ENCODE measurements at places on chromosomes 3 and 15. TPM values are rescaled to one million over a fixed set of nuclear protein-coding genes. Genes with fewer than 3 reads are reported as not detected.

Gene APOD
- total RNA-seq, result 242 TPM

Gene NUDT16
- 28.1 TPM for total RNA-seq

Gene DUOX1
- total RNA-seq, result 0.24 TPM

Gene PIK3CB
- 37.5 TPM for total RNA-seq

Gene IRAK2
- total RNA-seq, result 0.29 TPM

Gene GABRA5
- total RNA-seq, result not detected

Gene FLNB
- total RNA-seq, result 283 TPM

Gene WDR93
- not detected for total RNA-seq

Gene ARMC8
- total RNA-seq, result 80.6 TPM

Gene EPM2AIP1
- 12.6 TPM for total RNA-seq

Gene GAP43
- total RNA-seq, result not detected

Gene GOLGA6D
- total RNA-seq, result not detected

Gene TMEM42
- total RNA-seq, result 10.2 TPM

Gene CNTN3
- total RNA-seq, result 19.7 TPM

Gene GXYLT2
- 74.1 TPM for total RNA-seq

DNA sequence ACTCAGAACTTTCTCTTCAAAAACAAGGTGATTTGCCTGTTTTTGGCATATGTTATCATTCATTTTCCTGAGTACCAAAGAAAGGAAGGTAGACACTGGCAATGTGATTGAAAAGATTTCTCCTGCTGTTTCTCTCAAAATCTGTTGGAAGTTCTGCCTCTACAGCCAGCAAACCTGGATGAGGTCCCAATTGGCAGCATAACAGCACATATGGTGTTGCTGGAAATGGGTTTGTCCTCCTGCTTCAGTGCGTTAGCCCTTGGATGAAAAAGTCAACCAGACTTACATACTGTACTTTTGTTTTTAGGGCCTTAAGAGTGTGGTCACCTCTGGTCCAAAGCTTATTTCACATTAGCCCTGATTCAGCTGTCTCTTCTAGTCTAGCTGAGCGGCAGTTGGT is 237.6 kb upstream of the MME start:
- DNase-seq, result no peak

DNA sequence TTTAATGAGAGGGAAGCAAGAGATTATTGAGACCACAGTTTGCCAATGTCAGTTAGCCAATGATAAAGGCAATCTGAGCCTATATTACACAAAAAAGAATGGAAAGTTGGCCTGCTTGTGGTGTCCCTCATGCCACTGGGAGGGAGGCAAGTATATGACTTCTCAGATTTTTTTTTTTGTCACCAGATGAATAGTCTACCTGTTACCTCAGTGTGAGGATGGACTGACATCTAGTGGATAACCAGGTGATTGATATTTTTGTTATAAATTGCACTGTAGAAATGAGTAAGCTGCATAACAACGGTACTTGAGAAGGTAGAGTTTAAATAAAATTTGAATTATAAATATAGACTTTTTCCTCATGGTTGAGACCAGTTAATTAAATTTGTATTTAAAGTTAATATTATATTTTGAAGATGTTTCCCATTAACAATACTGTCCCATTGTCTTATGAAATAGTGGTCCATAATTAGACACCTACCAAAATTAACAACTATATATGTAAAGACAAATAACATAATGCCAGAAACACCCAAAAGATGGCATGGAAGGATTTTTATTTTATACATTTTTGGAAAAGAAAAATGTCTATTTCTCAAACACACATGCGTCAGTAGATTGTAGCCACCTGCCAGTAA is 237.8 kb upstream of the GADL1 start:
- no peak for DNase-seq

GRCh38 chr15:34716111-34716510 is 38.7 kb downstream of the GJD2 start:
- DNase-seq, result no peak

GRCh38 chr3:115248274-115248673 is 101.2 kb upstream of the ZBTB20 start:
- DNase-seq, result no peak

- DNase-seq, result peak; percentile 50
These were observed 37.2 kb downstream of the SLC6A6 start for GRCh38 chr3:14439501-14440167.

DNA sequence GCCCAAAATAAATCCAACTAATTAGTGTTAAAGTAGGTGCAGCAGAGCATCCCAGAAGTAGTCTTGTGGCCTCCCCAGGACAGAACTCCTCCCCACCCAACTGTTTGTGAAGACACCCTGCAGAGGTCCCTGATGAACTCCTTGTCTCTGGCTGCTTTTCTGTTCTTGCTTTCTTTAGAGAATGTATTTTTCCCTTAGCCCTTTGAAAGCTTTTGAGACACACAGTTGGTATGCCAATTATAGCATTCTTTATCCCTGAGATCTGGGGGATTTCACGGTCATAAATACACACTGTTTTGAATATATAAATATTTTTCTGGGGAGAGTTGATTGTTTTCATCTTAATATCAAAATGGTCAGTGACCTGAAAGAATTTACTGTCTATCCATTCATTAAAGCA is 9.8 kb downstream of the TFG start:
- DNase-seq, result no peak

DNA sequence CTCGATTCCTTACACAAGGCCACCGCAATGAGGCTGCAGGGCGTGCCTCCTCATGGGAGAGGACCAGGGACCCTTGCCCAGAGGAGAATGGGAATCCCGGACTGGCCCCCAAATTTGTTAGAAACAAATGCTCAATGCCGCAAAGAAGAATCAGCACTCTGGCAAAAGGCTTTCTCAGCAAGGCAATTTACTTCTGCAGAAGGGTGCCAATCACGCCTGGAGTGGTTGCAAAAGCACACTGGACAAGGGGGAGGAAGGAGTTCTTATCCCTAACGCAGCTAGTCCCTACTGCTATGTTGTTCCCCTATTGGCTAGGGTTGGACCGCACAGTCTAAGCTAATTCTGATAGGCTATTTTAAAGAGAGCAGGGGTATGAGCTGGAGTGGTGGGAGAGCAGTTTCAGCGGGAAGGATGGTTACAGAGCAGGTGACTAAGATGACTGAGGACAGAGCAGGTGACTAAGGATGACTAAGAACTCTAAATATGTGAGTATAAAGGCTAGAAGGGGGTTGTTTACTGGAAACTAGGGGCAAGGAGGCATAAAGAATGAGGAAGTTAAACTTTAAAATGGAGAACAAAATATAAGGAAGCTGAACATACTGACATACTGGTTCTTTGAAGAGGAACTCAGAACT is 48.5 kb downstream of the KATNBL1 start:
- no peak for DNase-seq

GRCh38 chr3:195591220-195591619 is 7.5 kb upstream of the APOD start:
- no peak for DNase-seq

DNA sequence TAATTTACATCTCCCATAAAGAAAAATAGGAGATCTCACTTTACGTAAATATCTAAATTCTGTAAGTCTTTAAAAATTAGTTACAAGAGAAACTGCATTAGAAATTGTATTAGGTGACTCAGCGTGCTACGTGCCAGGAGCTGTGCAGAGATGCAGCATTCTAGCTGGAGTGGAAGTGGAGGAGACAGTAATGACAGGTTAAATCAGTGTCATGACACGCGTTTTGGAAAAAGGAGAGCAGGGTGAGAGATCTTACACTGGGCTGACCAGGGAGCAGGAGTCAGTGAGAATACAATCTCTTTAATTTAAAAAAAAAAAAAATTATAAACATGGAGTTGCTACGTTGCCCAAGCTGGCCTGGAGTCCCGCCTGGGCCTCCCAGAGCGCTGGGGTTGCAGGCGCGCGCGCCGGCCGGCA is 635 bp downstream of the TUBGCP5 start:
- no peak for DNase-seq

DNA sequence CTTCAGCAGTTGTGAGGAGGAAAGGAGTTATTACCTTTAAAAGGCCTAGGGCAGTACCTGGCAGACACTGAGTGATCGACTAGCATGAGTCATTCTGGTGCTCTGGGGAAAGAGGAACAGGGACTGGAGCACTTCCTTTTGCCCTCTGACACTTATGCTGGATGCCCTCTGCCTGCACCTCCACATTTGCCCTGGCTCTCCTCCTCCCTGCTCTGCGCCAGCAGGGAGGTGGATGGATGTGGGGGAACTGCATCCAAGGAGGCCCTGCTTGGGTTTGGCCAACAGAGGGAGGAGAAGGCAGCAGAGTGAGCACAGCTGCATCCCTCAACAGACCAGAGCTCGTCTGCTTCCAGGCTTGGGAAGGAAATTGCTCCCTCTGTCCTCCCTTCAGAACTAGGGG is 75.0 kb downstream of the SEMA5B start:
- no peak for DNase-seq

DNA sequence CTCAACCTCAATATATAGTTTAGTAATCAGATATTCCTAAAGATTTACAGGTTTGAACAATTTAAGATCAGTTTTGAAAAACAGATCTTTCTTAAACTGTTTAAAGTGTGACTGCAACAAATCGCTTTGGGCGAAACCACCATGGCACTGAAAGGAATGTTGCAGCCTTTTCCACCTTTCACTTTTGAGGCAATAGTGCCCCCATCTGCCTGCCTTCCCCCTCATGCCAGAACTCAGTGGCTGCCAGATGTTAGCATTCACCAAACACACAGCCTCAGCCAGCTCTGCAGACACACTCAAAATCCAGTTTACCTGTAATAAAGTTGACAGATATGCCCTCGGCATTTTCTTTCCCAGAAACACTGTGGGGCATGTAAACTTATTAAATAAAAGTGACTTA is 3.3 kb downstream of the LYSMD4 start:
- DNase-seq, result peak; percentile 59

GRCh38 chr15:55016225-55016624 is 180.5 kb downstream of the RSL24D1 start:
- no peak for DNase-seq

GRCh38 chr3:128348805-128349531 is 117.7 kb downstream of the DNAJB8 start:
- DNase-seq, result no peak

GRCh38 chr3:45792036-45792435 is 4.3 kb downstream of the SLC6A20 start:
- DNase-seq, result no peak

GRCh38 chr3:153127788-153128187 is 34.2 kb upstream of the RAP2B start:
- DNase-seq, result no peak

- DNase-seq, result peak; percentile 67
These were observed 34.0 kb upstream of the DUSP7 start for GRCh38 chr3:52090131-52090932.

DNA sequence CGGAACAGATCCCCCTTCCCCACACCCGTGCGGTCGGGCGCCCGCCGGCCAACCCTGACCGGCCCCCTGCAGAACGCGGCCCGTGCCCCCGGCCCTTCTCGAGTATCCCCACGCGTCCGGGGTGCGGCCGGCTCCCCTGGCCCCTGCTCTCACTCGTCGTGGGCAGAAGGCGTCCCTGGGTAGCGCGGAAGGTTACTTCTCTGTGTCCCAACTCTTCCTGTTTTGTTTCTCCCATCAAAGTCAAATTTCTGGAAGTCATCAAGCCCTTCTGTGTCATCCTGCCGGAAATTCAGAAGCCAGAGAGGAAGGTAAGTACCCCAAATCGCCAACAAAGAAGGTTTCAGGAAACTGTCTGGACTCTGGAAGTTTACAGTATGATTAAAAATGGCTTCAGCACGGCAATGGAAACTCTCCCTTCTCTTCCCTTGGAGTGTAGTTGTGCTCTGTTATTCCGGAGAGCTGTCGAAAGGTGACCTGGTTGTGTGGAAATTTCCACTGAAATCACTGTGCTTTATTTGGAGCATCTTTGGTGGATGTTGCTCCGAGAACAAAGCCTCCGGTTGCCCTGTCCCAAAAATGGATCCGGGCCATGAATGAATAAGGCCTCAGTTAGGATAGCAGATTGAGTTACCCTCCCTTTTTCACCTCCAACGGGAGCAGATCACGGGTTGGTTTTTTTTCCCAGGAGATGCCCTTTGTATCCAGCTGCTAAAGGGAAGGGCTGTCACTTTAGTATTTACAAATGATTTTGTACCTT is 536 bp downstream of the SEC61A1 start:
- DNase-seq, result no peak

DNA sequence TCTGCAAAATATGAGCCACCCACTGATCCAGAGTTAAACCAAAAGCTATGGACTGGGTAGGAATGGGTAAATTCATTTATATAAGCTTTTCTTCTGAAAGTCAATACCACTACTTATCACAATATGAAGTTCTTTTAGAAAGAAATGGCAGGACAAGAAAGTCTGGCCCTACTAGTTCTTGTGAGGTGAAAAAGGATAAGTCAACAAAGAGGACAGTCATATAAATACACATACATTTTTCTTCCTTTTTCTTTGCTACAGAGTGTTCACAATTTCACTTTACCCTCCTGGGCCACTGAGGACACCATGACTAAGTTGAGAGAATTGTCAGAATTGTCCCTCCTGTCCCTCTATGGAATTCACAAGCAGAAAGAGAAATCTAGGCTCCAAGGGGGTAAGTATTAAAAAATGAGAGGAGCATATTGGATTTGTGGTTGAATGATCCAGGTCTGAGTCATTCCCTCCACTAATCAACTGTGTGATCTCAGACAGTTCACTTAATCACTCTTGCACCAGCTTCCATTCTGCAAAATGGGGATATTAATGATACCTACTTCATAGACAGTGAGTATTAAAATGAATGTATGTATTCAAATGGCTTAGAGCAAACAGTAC is 27.6 kb downstream of the ACP3 start:
- DNase-seq, result no peak

- no peak for DNase-seq
These were observed 834.5 kb upstream of the NECTIN3 start for GRCh38 chr3:110236976-110237610.

- DNase-seq, result no peak
These were observed 148.0 kb downstream of the RPLP1 start for GRCh38 chr15:69600556-69601085.

GRCh38 chr3:89584398-89584797 is 477.0 kb downstream of the EPHA3 start:
- DNase-seq, result no peak
